ENCODE measurements at places on chromosomes 1 and 21. TPM values are rescaled to one million over a fixed set of nuclear protein-coding genes. Genes with fewer than 3 reads are reported as not detected.

Gene PLEKHN1
- total RNA-seq, result not detected

Gene KCNH1
- total RNA-seq, result not detected

Gene CDC42SE1
- total RNA-seq, result 59.5 TPM

Gene SPATA1
- total RNA-seq, result 1.4 TPM

Gene MASP2
- 0.55 TPM for total RNA-seq

Gene OR10T2
- not detected for total RNA-seq

Gene ACTL8
- not detected for total RNA-seq

Gene TMOD4
- 2.4 TPM for total RNA-seq

Gene TMEM269
- 0.46 TPM for total RNA-seq

Gene ASAP3
- total RNA-seq, result 18.0 TPM

Gene SLC30A10
- total RNA-seq, result not detected

Measured in OCI-LY7 (cell line).